ENCODE measurements at places on chromosomes 1 and 21.

DNA sequence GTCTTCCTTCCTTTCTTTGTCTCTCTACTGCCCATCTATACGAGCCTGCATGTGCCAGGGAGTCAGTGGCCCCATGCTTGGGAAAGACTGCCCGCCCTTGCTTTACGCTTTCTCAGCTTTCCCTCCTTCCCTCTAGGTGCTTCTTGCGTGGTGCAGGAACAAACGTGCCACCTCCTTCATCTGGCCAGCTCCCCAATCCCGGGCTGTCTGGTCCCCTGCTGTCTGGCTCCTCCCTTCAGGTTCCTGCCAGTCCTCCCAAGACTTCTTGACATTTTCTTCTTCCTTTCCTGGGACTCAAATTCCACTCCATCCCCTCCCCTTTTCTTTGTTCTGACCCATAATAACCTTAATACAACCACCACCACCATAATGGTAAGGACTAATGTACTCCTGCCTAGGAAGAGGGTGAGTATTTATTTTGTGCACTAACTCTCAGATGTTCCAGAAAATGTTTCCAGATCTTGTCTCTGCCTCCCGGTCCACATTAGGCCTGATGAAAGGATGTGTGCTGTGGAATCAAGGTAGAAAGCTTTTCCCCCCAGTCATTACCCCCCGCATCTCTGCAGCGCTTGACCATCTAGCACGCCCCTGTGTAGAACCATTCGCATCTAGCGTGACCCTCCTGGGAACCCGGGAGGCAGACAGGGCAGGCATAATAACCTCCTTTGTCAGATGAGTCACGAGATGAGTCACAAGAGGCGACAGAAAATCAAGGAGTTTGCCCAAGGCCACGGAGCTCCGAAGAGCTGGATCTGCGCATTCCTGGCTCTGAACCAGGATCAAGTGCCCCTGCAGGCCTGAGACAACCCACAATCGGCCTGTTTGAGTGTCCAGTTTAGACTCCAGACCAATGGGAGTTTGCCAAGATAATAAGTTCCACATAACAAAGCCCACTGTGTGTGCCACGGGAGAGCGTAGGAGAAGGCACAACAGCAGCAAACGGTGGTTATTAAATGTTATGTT, 60.1 kb upstream of the NEK2 start:
- peak; percentile 95 for DNase-seq

DNA sequence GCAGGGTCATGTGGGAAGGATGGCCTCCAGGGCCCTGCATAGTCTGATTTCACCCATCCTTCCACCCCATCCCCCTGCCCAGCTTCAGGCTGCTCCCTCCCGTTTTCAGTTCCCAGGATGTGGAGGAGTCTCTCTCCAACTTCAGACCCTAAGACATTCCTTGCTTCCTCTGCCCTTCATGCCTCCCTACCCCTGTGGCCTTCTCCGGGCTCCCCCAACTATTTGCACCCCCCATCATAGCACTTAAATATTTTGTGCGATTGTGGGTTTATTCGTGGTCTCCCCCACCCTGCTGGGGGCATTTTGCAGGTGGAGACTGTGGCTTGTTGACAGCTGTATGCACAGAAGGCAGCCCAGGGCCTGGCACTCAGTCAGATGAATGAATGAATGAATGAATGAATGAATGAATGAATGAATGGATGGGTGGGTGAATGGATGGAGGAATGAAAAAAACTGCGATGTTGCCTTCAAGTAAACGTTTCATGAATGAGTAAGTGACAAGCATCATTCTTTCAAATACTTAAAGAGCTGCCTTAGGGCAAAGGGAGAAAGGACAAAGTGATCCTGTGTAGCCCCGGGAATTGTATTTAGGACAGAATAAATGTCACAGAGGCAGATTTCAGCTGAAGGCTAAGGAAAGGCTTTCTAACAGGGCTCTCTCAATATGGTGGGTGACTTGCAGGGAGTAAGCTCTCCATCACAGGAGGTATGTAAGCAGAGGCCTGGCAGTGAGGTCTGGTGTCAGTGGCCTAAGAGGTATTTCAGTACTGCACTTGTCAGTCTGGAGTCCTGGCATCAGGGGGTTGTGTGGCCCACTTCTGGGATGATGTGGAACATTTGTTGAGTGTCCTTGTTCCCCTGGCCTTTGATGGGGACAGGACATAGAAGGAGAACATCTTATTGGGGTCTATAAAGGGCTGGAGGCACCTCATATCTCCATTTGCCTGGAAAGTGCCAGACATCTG, 156.4 kb downstream of the PTPRU start:
- no peak for DNase-seq

GRCh38 chr1:3518256-3518655, 63.8 kb downstream of the ARHGEF16 start:
- DNase-seq, result no peak

DNA sequence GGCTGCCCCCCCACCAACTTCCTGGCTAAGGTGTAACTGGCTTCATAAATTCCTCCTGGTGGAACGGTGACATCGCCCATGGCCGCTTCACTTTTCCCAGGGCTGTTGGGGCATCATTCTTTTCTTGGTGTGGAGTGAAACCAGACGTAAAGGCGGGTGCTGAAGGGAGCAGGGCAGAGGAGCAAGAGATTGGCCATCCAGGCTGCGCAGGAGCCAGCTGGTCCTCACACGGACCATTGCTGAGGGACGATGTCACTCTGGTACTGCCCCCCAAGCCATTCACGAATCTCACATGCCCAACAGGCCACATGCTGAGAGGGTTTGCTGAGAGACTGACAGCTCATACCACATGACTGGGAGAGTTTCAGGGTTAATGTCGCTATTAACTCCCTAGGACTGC, 10.5 kb upstream of the PKP1 start:
- peak; percentile 54 for DNase-seq

DNA sequence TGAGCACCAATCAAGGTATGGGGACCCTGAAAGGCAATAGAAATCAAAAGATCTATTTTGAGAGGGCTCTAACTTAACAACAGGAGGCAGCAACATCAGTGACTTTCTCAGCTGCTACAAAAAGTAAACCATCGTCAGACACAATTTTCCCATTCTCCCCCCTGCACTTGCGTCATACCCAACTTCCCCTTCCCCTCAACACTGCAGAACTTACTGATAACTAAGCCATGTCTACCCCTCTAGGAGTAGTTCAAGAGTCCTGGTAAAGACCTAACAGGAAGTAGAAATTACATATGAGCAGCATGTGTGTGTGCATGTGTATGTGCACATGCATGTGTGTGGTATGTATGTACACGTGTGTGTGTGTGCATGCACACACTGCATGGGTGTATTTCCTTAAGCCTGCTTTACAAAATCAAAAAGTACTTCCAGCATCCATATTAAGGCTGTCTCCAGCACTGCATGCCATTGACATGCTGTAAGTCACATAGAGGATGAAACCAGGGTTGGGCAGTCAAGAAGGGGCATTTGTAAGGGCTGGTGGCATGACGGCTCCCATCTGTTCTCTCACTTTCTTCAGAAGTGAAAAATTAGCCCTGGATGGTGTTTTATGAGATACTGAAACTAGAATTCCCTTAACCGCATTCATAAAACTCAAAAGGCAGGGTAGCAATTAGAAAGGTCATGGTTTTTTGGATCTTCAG, 460.1 kb upstream of the RUNX1 start:
- no peak for DNase-seq

Measured in fibroblast of skin of back (primary cell).